ENCODE measurements at places on chromosomes 6 and 20. TPM values are rescaled to one million over a fixed set of nuclear protein-coding genes. Genes with fewer than 3 reads are reported as not detected.
A peak's percentile ranks its signal among the peaks of the same experiment; 100 is the strongest.

The MTFR2 gene
- 4.3 TPM for total RNA-seq

The PRDM13 gene
- total RNA-seq = not detected

DNA sequence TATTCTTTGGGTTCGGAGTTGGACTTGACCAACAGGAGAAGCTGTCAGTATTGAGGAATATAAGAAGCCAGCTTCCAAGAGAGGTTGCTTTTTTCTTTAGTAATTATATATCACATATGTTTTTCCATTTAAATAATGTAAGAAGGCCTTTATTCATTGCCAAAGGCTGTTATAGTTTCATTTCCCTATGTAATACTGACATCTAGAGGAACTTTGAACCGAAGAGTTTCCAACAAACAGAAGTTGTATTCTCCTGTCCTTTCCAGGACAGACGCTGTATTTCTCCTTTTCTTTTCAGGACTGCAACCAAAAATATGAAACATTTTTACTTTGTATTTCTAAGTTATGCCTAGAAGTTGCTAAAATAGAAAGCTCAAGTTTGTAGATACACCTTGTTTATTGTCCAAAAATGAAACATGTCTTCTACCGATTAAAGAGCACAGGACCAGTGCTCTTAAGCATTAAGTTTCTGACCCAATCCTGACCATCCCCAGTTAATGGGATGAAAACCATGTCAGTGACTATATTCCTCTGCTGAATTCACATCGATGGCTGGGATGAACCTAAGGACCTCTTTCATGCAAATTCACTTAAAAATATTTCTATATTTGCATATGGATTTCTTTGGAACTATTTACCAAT, 55.1 kb downstream of the MYLK4 start:
- DNase-seq = peak; percentile 52

GRCh38 chr6:165511807-165512206, 151.2 kb downstream of the PDE10A start:
- DNase-seq = no peak

DNA sequence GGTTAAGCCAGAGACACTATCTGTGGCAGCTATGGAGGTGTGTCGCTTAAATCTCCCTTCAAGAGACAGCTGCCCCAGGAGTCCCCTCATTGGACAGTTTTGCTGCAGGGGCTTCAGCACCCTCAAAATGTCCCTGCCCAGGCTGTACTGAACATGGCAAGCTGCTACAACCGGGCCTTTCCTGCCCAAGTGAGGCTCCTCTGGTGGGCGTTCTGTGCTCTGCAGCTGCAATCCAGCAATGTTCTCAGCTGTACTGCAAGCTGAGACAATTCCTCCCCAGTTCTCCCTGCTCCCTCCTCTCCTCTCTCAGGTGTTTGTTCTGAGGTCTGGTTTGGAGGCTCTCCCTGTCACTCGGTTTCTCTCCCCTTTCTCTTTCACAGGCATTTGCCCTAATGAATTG, 190.8 kb upstream of the LAMP5 start:
- no peak for DNase-seq

DNA sequence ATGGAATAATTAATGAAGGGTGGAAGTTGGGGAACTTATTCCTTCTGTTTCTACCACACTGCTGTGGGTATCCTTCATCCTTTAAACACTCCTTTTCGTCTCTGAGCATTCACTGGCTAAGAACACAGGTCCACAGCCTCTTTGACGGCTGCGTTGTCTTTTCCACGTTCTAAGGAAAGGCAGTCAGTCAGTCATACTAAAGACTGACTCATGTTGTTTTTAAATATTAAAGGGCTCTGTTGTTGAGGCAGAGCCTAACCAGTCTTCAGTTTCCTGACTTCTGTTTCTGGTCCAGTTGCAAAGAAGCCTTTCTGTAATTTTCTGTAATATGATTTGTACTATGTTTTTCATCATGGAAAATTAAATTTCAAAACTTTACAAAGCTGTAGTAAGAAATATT, 48.0 kb downstream of the UST start:
- no peak for DNase-seq

- no peak for DNase-seq
Measured at GRCh38 chr6:21166754-21167153, 426.8 kb upstream of the SOX4 start.

GRCh38 chr6:6376845-6377244, 56.4 kb upstream of the F13A1 start:
- no peak for DNase-seq

DNA sequence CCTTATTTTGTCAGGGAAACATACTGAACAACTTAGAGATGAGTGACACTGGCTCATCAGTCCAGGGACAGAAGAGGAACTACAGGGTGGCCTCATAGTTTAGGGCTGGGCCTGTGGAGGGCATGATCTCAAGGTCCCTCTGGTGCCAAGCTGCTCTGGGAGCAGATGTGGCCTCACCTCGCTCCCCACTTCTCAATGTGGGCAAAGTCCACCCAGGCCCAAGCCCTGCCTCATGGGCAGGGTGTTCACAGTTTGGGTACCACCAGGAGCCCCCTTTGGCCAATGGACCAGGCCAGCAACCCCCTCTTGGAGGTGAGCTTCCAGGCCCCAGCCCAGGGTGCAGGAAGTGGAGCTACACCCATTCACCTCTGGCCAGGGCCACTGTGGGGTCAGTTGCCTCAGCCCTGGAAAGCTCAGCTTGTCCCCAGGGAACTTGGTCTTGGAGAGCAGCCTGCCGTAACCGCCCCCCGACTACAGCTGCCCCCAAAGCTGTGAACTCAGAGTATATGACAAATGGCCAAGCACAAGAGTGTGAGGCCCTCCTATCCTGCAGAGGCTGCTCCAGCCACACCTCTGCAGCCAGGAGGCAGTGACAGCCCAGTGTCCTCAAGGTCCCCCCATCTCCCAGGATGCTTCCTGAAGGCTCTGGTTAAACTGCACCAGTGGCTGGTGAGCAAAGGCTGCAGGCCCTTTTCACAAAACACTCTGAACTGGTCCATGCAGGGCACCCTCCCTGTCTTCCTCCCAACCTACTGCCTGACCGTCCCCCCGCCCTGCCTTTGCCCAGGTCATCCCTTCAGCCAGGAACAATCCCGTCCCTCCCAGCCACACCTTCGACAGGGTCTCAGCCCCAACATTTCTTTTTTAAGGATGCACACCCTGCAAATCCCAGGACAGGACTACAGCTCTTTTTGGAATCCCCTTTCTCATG, 3.6 kb downstream of the ADISSP start:
- no peak for DNase-seq
